NCI-H1105 (cell line): ENCODE measurements at places on chromosomes 13 and 19.
A peak's percentile ranks its signal among the peaks of the same experiment; 100 is the strongest.

- DNase-seq, result no peak
These were observed 28.1 kb downstream of the MPND start for GRCh38 chr19:4371247-4372164.

DNA sequence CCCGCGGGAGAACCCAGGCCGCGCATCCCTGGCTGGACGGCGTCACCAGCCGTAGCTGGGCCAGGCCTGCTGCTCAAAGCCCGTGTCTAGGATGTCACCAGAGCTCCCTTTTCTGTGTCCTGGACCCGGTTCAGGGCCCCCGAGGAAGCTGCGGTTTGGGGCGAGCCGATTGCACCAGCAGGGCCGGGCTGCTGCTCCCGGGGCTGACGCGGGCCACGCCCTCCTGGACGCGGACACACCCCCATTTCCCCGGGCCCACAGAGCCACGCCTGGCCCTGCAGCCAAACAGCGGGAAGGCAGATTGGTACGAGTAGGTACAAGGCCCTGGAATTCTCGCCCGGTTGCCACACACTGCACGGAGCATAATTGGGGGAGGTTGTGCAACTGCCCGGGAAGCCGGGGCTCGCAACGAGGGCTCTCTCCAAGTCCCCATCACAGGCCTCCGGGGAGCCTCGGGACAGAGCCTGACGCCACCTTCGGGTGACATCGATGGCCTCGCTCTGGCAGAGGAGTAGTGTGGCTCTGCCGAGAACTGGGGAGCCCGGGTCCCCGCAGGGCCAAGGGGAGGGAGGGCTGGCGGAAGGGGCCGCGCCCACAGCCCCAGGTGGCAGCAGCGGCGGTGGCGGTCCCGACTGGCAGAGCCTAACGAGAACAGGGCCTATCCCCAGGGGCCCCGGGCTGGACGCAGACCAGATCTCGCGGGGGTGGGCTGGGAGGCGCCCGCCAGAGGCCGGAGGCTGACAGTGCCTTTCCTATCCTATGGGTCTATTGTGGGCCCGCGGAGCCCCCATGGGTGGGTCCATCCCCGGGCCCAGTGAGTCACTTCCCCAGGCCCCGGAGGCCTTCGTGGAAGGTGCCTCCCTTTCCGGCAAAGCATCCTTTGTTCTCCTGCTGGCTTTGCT, 23.5 kb downstream of the KCTD15 start:
- peak; percentile 39 for DNase-seq

GRCh38 chr13:95382411-95382810, 81.2 kb upstream of the ABCC4 start:
- DNase-seq, result no peak

- no peak for DNase-seq
These were observed 5.1 kb upstream of the FLT3LG start for GRCh38 chr19:49468746-49469447.

DNA sequence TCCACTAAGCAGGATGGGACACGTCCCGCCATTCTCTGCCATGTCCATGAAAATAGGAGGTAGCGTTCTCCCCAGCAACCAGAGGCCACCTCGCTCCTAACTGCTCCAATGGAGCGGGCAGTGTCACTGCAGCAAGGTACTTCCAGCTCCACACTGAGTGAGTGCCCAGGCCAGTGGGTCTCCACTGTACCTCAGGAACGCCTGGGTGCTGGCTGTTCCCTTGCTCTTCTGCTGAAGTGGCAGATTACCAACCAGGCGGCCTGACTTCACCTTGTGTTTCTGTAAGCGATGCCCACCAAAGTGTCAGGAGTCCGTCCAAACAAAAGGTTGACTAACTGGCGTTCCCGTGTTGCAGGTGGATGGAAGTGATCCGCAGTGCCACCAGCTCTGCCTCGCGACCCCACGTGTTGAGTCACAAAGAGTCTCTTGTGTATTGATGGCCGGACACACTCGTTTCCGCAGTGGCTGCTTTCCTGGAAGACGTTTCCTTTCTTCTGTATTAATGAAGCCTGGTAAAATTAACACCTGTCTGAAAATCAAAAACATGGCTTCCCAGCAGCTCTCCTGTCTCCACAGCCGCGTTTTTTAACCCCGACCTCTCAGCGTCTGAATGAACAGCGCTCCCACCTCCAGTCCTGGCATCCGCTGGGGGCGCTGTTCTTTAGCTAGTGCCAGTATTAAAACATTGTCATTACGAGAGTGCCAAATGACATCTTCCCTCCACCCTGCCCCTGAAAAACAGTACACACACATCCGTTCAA, 128.8 kb downstream of the STK24 start:
- no peak for DNase-seq

- no peak for DNase-seq
These were observed 20.9 kb upstream of the ZNF83 start for GRCh38 chr19:52659013-52659412.

DNA sequence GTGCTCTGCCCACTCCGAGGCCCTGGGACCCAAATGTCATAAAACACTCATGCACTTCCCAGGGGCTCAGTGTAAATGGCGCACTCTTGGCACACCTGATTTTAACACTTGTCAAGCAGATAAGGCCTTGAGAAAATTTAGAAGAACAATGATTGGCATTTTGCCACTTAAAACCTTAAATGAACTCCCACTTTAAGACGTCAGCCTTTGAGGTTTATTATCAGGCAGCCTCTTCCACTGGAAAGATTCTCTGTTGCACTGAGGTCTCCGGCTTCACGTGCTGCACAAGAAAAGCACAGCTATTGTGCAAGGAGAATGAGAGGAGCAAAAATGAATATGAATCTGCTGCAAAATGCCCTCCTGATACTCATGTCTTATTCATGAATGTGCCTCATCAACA, 38.5 kb upstream of the ATP11A start:
- no peak for DNase-seq

GRCh38 chr13:99231721-99232120, 26.5 kb downstream of the GPR18 start:
- DNase-seq, result no peak

GRCh38 chr13:30690282-30691188, 44.8 kb upstream of the ALOX5AP start:
- no peak for DNase-seq

GRCh38 chr13:31020996-31021395, 88.5 kb downstream of the TEX26 start:
- no peak for DNase-seq

GRCh38 chr19:4972509-4973230, 3.8 kb downstream of the KDM4B start:
- no peak for DNase-seq
